Kidney (tissue), 22 donors: ENCODE measurements at places on chromosomes 1 and 21. TPM values are rescaled to one million over a fixed set of nuclear protein-coding genes. Genes with fewer than 3 reads are reported as not detected.

FRRS1 gene
- 1.0 TPM for polyA plus RNA-seq

LRRC7 gene
- polyA plus RNA-seq = 0.37 TPM

OR11L1 gene
- polyA plus RNA-seq = not detected

LEFTY2 gene
- polyA plus RNA-seq = 0.28 TPM

HLX gene
- polyA plus RNA-seq = 4.7 TPM

PRAMEF1 gene
- not detected for polyA plus RNA-seq

GRCh38 chr21:44589094-44589493 is 3.2 kb downstream of the KRTAP10-6 start:
- no peaks in the 10 kb centered on the region for H3K27me3 ChIP-seq
- H3K27ac ChIP-seq = no peak overlapping the region
- H3K4me1 ChIP-seq = no peaks in the 10 kb centered on the region

GRCh38 chr1:94590203-94591137 is 48.9 kb upstream of the F3 start:
- H3K27ac ChIP-seq = peak overlapping the region; percentile 9
- DNase-seq = no peak
- H3K4me1 ChIP-seq = no peaks in the 10 kb centered on the region
- no peaks in the 10 kb centered on the region for H3K36me3 ChIP-seq
- no peaks in the 10 kb centered on the region for H3K27me3 ChIP-seq

DNA sequence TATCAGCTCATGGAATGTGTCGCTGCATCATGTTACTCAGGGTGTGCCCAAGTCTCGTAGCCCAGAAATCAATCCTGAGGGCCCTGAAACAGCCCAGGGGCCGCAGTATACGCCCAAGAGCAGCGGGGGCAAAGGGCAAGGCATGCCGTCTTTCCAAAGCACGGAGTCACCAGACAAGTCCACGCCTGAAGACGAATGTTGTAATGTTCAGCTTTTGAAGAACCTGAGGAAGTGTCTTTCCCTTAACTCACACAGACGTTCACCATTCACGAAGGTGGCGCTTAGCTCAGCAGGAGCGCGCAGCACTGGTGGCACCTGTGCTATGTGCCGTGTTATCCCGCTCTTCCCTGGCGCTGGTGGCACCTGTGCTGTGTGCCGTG is 18.8 kb upstream of the PWP2 start:
- no peak overlapping the region for H3K4me3 ChIP-seq
- no peaks in the 10 kb centered on the region for H3K27me3 ChIP-seq
- peaks cover 27% of the 10 kb centered on the region for H3K4me1 ChIP-seq
- peaks cover 25% of the 10 kb centered on the region for H3K36me3 ChIP-seq
- peak overlapping the region; percentile 33 for H3K27ac ChIP-seq

DNA sequence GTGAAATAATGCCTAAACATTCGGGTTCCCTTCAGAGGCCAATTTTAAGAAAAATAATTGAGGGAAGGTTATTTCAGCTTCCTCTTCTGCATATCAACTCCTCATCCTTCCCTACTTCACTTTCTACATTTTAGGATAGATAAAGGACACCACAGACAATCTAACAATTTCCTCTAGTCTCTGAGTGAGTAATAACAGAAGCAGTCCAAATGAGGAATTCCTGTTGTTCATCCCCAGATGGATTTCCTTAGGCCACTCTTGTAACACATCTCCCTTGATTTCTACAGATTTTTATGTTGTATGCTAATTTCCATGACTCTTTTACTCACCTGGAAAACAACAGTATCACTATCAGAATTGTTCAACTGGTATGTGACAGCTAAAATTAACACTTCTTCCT is 87.7 kb upstream of the LYPLAL1 start:
- no peak overlapping the region for H3K4me3 ChIP-seq
- no peak for DNase-seq
- no peaks in the 10 kb centered on the region for H3K27me3 ChIP-seq
- no peak overlapping the region for H3K27ac ChIP-seq
- no peaks in the 10 kb centered on the region for H3K4me1 ChIP-seq
- no peaks in the 10 kb centered on the region for H3K36me3 ChIP-seq

GRCh38 chr1:67536957-67537666 is 106.9 kb upstream of the SERBP1 start:
- H3K27ac ChIP-seq = peak overlapping the region; percentile 93
- no peaks in the 10 kb centered on the region for H3K36me3 ChIP-seq
- DNase-seq = no peak
- H3K27me3 ChIP-seq = no peaks in the 10 kb centered on the region
- peaks cover 22% of the 10 kb centered on the region for H3K4me1 ChIP-seq

- no peaks in the 10 kb centered on the region for H3K4me1 ChIP-seq
- DNase-seq = no peak
- H3K4me3 ChIP-seq = no peak overlapping the region
- H3K27me3 ChIP-seq = no peaks in the 10 kb centered on the region
- H3K27ac ChIP-seq = no peak overlapping the region
- H3K36me3 ChIP-seq = no peaks in the 10 kb centered on the region
Measured at GRCh38 chr1:80375662-80376061, 1369.1 kb upstream of the ADGRL4 start.

- H3K27me3 ChIP-seq = no peaks in the 10 kb centered on the region
- H3K27ac ChIP-seq = no peak overlapping the region
- H3K4me1 ChIP-seq = no peaks in the 10 kb centered on the region
Measured at GRCh38 chr1:196442366-196442765, 165.9 kb downstream of the KCNT2 start.

DNA sequence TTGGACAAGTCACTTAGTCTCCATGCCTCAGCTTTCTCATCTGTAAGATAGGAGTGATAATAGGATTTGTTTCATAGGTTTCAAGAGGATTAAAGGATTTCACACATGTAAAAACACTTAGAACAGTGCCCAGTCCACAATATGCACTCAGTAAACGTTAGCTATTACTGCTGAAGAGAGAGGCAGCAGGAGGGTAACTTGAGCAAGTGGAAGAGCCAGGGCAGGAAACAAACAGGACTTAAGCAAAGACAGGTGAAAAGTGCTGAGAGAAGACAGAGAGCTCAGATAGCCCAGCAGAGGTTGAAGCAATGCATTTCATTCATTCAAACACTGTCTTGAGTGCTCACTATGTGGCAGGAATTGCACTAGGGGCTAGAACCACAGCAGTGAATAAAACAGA is 21.1 kb upstream of the H3-3A start:
- H3K27ac ChIP-seq = no peak overlapping the region
- H3K27me3 ChIP-seq = no peaks in the 10 kb centered on the region

GRCh38 chr1:10864776-10865175 is 68.3 kb upstream of the CASZ1 start:
- H3K27me3 ChIP-seq = peaks cover 3% of the 10 kb centered on the region
- H3K36me3 ChIP-seq = no peaks in the 10 kb centered on the region
- no peak overlapping the region for H3K4me3 ChIP-seq
- DNase-seq = no peak
- no peaks in the 10 kb centered on the region for H3K4me1 ChIP-seq

- no peaks in the 10 kb centered on the region for H3K27me3 ChIP-seq
- H3K4me1 ChIP-seq = peaks cover 11% of the 10 kb centered on the region
- DNase-seq = peak; percentile 81
- no peaks in the 10 kb centered on the region for H3K36me3 ChIP-seq
Measured at GRCh38 chr1:193058529-193059281, 455 bp downstream of the UCHL5 start.

GRCh38 chr1:15543589-15544568 is 17.2 kb downstream of the DNAJC16 start:
- H3K36me3 ChIP-seq = peaks cover 12% of the 10 kb centered on the region
- no peaks in the 10 kb centered on the region for H3K4me1 ChIP-seq

DNA sequence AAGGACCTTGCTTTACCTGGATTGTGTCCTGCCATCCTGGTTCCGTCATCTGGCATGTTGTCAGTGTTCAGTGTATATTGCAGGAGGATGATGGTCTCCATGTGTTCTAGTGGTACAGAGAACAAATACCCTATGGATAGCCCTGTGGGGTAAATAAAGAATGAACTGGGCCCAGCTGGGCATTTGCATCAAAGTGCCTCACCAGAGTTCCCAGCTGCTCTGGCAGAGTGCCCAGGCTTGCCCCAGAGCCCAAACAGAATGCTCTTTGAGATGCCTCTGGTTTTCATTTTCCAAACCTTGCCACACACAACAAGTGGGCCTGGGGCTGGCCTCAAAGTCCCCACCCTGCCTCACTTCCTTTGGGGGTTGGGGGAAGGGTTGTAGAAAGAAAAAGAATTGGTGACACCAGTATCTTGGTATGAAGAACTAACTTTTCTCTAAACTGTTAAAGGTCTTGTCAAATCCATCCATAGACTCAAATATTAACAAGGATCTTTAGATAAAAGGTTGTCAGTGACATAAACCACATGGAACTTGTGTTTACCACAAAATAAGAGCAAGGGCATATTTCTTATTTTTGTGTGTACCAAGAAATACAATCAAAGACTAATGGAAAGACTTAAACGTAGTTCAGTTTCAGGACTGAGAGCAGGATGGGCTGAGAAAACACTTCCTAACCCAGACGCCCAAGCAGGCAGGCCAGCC is 82.2 kb downstream of the LMO4 start:
- H3K36me3 ChIP-seq = no peaks in the 10 kb centered on the region
- no peaks in the 10 kb centered on the region for H3K4me1 ChIP-seq
- H3K27ac ChIP-seq = no peak overlapping the region
- no peak overlapping the region for H3K4me3 ChIP-seq

DNA sequence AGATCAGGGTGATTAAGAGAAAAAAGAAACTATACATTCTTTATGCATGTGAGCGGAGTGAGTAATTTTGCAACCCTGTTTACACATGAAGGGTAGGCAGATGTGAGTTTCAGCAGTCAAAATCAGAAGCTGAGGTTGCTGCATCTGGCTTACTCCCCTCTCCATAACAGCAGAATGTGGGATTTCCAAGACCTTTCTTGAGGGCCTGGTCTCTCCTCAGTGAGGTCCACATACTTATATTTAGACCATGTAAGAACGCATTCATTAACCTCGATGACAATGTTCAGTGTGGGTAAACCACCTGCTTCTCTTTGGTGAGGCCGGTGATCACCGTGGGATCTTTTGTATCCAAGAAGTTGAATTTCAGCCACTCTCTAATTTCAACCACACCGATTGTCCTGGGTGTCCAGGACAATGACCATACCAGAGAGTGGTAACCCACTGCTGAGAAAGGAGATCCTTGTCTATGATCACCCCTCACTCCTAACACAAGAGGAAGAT is 18.7 kb upstream of the RAP1A start:
- H3K27me3 ChIP-seq = no peaks in the 10 kb centered on the region
- no peak overlapping the region for H3K27ac ChIP-seq
- DNase-seq = no peak
- no peaks in the 10 kb centered on the region for H3K4me1 ChIP-seq
- H3K4me3 ChIP-seq = no peak overlapping the region
- H3K36me3 ChIP-seq = no peaks in the 10 kb centered on the region

- peak overlapping the region; percentile 8 for H3K27ac ChIP-seq
- H3K4me1 ChIP-seq = peaks cover 4% of the 10 kb centered on the region
- H3K4me3 ChIP-seq = no peak overlapping the region
- no peaks in the 10 kb centered on the region for H3K36me3 ChIP-seq
- H3K27me3 ChIP-seq = no peaks in the 10 kb centered on the region
- no peak for DNase-seq
Measured at GRCh38 chr1:232591344-232591743, 38.6 kb downstream of the SIPA1L2 start.

- H3K27ac ChIP-seq = no peak overlapping the region
- DNase-seq = no peak
- no peaks in the 10 kb centered on the region for H3K36me3 ChIP-seq
Measured at GRCh38 chr1:219347921-219348391, 174.3 kb downstream of the LYPLAL1 start.

DNA sequence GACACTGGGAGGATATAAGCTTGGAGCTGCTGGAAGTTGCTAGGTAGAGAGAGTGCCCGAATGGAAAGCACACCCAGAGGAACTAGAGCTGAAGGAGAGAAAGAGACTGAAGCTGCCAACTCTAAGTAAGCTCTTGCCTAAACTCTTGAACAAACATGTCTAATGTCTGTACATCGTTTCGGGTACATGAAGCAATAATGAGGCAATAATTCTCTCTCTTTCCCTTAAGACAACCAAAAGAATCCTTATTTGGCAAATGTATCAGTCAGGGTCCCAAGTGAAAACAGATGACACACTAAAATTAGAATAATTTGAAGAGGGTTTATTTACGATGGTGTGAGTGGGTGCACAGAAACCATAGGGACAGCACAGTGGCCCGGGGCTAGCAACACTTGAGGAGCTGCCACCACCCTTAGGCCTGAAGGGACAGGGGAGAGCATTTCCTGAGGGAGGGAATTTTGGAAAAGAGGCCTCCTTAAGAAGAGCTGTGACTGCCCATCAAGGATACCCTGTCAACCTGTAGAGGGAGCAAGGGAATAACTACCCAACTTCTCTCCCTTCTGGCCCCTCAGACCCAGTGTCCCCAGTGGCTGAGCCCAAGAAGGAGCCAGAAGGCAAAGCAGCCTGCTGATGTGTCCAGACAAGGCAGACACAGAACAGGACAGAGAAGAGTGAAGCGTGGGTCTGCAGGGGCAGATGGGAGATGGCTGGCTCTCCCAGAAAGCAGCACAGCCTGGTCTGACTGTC is 36.1 kb upstream of the KHDRBS1 start:
- no peaks in the 10 kb centered on the region for H3K4me1 ChIP-seq
- no peak overlapping the region for H3K4me3 ChIP-seq
- DNase-seq = peak; percentile 14
- H3K27me3 ChIP-seq = no peaks in the 10 kb centered on the region
- H3K36me3 ChIP-seq = no peaks in the 10 kb centered on the region

GRCh38 chr1:23650344-23650990 is 41.1 kb upstream of the RPL11 start:
- H3K4me3 ChIP-seq = no peak overlapping the region
- H3K4me1 ChIP-seq = no peaks in the 10 kb centered on the region
- no peaks in the 10 kb centered on the region for H3K27me3 ChIP-seq
- DNase-seq = no peak
- H3K27ac ChIP-seq = no peak overlapping the region
- no peaks in the 10 kb centered on the region for H3K36me3 ChIP-seq

DNA sequence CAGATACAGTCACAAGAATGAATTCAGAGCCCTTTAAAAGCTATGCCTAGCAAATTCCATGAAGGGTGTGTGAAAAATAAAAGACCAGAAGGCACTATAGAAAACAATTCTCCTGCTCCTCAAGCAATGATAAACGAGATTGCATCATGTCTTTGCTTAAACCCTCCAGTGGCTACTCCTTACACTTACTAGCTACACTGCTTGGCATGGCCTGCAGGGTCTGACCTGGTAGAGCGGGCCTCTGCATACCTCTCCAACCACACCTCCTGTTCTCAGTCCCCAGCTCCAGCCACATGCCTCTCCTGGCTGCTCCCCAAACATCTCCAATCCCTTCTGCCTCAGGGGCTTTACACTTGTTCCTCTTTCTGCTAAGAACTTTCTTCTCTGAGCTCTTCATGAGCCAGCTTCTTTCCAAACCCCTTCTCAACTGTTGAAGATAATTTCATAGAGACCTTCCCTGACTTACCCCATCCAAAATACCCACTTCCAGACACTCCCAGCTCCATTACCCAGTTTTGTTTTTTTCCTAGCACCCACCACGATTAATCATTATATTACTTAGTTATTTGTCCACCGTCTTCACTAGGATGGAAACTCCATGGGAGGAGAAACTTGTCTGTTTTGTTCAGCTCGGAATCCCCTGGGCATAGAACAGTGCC is 11.2 kb upstream of the CREG1 start:
- H3K27me3 ChIP-seq = no peaks in the 10 kb centered on the region
- H3K27ac ChIP-seq = no peak overlapping the region
- no peak for DNase-seq
- H3K4me3 ChIP-seq = no peak overlapping the region

GRCh38 chr1:201656311-201657032 is 117.5 kb downstream of the NAV1 start:
- H3K4me3 ChIP-seq = no peak overlapping the region
- no peaks in the 10 kb centered on the region for H3K27me3 ChIP-seq
- H3K4me1 ChIP-seq = no peaks in the 10 kb centered on the region
